ENCODE measurements at places on chromosomes 1 and 21. TPM values are rescaled to one million over a fixed set of nuclear protein-coding genes. Genes with fewer than 3 reads are reported as not detected.

ROR1 gene
- not detected for polyA plus RNA-seq

NBPF4 gene
- not detected for polyA plus RNA-seq

KRTAP21-2 gene
- polyA plus RNA-seq = not detected

ABCA4 gene
- polyA plus RNA-seq = not detected

TNFRSF8 gene
- not detected for polyA plus RNA-seq

CFHR4 gene
- not detected for polyA plus RNA-seq

CACNA1S gene
- polyA plus RNA-seq = not detected

DNA sequence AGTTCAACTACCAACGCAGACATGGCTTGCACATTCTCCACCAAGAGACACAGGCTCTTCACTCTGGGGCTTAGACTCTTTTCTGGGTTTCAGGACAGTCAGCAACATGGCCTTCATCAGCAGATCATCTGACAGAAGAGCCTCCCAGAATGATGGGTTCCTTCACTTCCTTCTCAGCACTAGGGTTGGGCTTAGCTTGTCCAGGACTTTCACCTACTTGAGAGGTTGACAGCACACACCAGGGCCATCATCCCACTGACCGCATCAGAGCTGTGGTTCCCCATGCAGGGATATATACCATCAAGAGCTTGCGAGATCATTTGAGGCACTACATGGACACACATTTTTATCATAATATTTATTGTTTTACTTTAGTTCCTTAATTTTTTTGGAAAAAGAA, 10.4 kb upstream of the NCF2 start:
- peaks cover 5% of the 10 kb centered on the region for H3K36me3 ChIP-seq
- no peak overlapping the region for H3K27ac ChIP-seq

GRCh38 chr1:154859151-154859785, 10.8 kb downstream of the KCNN3 start:
- H3K4me1 ChIP-seq = peaks cover under 1% of the 10 kb centered on the region
- no peaks in the 10 kb centered on the region for H3K27me3 ChIP-seq
- no peaks in the 10 kb centered on the region for H3K36me3 ChIP-seq
- H3K27ac ChIP-seq = no peak overlapping the region
- DNase-seq = no peak
- no peak overlapping the region for H3K4me3 ChIP-seq

- H3K4me1 ChIP-seq = peaks cover 21% of the 10 kb centered on the region
- H3K4me3 ChIP-seq = peak overlapping the region; percentile 89
- peaks cover 5% of the 10 kb centered on the region for H3K27me3 ChIP-seq
- no peak for DNase-seq
Measured at GRCh38 chr1:65266476-65266875, 42.9 kb upstream of the DNAJC6 start.

- no peak for DNase-seq
- H3K27me3 ChIP-seq = peaks cover 4% of the 10 kb centered on the region
- no peak overlapping the region for H3K4me3 ChIP-seq
- H3K36me3 ChIP-seq = no peaks in the 10 kb centered on the region
Measured at GRCh38 chr1:220734571-220735326, 13.4 kb upstream of the MTARC2 start.

- H3K4me3 ChIP-seq = no peak overlapping the region
- H3K4me1 ChIP-seq = peaks cover 2% of the 10 kb centered on the region
- peaks cover 3% of the 10 kb centered on the region for H3K36me3 ChIP-seq
- H3K27me3 ChIP-seq = no peaks in the 10 kb centered on the region
- DNase-seq = no peak
Measured at GRCh38 chr1:77263708-77264107, 18.1 kb upstream of the AK5 start.

GRCh38 chr1:248596615-248597014, 885 bp downstream of the OR2T10 start:
- peaks cover 3% of the 10 kb centered on the region for H3K4me1 ChIP-seq
- H3K36me3 ChIP-seq = no peaks in the 10 kb centered on the region
- H3K27ac ChIP-seq = no peak overlapping the region
- no peak for DNase-seq

GRCh38 chr1:8871539-8871935, 6.9 kb downstream of the ENO1 start:
- peaks cover 28% of the 10 kb centered on the region for H3K36me3 ChIP-seq
- no peak overlapping the region for H3K27ac ChIP-seq
- peak overlapping the region; percentile 4 for H3K4me3 ChIP-seq
- peak; percentile 29 for DNase-seq
- peaks cover 71% of the 10 kb centered on the region for H3K4me1 ChIP-seq
- no peaks in the 10 kb centered on the region for H3K27me3 ChIP-seq

DNA sequence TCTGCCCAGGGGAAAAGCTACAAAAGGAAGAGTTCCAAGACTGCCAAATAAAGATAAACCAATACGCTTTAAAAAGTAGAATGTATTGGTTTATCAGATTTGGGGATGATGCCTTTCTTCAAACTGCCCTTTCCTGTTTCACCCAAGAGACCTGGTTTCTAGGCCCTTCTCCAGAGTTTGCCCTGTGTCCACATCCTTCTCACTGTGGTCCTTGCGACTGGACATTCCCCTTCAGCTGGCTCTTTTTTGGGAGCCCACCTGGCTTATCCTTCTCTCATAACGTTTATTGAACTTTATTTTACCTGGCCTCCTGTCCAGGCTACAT, 490 bp upstream of the CZIB start:
- peaks cover 28% of the 10 kb centered on the region for H3K4me1 ChIP-seq
- peak overlapping the region; percentile 95 for H3K4me3 ChIP-seq
- H3K27ac ChIP-seq = peak overlapping the region; percentile 98
- no peak for DNase-seq

DNA sequence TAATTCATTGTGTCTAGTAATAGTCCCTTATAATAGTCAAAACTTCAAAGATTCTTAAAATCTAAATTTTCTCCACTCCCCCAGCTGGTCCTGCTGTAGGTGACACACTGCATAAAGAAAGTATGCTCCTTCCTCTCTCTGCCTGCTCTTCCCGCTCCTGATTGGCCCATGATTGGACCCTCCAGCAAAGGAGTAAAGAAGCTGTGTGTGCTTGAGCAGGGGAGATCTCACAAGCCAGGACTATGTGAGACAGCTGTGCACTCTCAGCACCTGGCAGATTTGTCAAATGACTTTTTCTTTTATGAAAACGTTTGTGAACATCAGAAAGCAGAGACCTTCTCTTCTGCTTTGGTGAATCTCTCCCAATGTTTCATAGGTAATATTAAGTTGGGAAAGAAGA, 274.8 kb upstream of the LYPLAL1 start:
- no peak overlapping the region for H3K27ac ChIP-seq
- no peak overlapping the region for H3K4me3 ChIP-seq
- no peaks in the 10 kb centered on the region for H3K4me1 ChIP-seq

DNA sequence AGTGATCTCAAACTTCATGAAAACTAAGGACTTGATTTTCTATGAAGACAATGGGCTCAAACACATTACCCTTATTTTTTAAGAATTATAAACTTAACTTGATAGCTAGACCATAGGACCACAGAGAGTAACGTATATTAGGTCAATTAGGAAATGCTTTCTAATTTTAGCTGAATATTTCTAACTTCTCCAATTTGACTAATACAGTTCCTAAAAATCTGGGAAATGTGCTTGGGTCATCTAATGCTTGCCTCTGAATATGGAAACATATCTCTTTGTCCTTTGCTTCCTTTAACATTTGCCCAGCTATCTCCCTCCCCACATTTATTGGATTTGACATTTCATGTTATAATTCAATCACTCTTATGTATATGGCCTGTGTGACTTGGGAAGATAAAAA, 141.4 kb downstream of the LHX8 start:
- H3K27ac ChIP-seq = no peak overlapping the region
- H3K4me3 ChIP-seq = no peak overlapping the region
- peaks cover 13% of the 10 kb centered on the region for H3K36me3 ChIP-seq
- no peaks in the 10 kb centered on the region for H3K4me1 ChIP-seq
- no peaks in the 10 kb centered on the region for H3K27me3 ChIP-seq

GRCh38 chr1:44532567-44532944, 127.5 kb downstream of the RNF220 start:
- DNase-seq = no peak
- no peaks in the 10 kb centered on the region for H3K4me1 ChIP-seq
- H3K27ac ChIP-seq = no peak overlapping the region
- H3K36me3 ChIP-seq = no peaks in the 10 kb centered on the region
- H3K27me3 ChIP-seq = peaks cover 2% of the 10 kb centered on the region
- no peak overlapping the region for H3K4me3 ChIP-seq

- DNase-seq = no peak
- no peak overlapping the region for H3K27ac ChIP-seq
- no peaks in the 10 kb centered on the region for H3K27me3 ChIP-seq
Measured at GRCh38 chr1:244027491-244028145, 23.5 kb upstream of the ZBTB18 start.

- no peak overlapping the region for H3K27ac ChIP-seq
- H3K36me3 ChIP-seq = peaks cover 12% of the 10 kb centered on the region
- H3K4me1 ChIP-seq = no peaks in the 10 kb centered on the region
- H3K27me3 ChIP-seq = peaks cover 12% of the 10 kb centered on the region
- H3K4me3 ChIP-seq = no peak overlapping the region
Measured at GRCh38 chr1:162475089-162475488, 22.5 kb upstream of the UHMK1 start.

DNA sequence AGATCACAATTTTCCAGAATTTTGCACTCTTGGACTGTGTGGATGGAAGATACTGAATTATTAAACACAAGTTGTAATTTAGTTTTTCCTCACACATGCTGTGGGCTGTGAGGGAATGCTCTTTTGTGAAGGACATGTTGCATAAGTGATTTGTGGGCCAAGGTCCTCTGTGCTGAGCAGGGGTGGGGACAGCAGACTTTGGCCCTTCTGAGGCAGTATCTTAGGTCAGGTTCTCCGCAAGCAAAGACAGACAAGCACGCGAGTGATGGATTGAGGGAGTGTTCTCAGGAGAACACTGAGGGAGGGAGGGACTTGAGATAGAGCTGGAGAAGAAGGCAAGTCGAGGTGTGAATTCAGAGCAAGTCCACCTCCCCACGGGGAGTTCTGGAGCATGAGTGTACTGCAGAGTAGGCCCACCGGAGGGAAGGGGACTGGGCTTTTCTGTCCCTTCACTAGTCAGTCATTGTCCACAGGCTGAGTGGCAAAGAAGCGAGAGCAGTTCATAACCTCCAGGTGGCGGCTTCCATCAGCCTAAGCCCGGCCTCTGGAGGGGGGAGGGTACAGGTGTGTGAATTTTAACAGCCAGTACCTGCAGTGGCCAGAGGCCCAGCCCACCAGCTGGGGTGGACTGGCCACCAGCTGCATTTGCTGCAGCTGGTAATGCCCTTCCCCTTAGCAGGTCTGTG, 19.1 kb upstream of the CD101 start:
- H3K36me3 ChIP-seq = no peaks in the 10 kb centered on the region
- no peak for DNase-seq
- H3K27me3 ChIP-seq = no peaks in the 10 kb centered on the region
- no peak overlapping the region for H3K4me3 ChIP-seq
- peaks cover 36% of the 10 kb centered on the region for H3K4me1 ChIP-seq

GRCh38 chr1:226581650-226582330, 33.2 kb downstream of the STUM start:
- DNase-seq = no peak
- H3K27me3 ChIP-seq = peaks cover 8% of the 10 kb centered on the region
- H3K4me1 ChIP-seq = no peaks in the 10 kb centered on the region
- no peaks in the 10 kb centered on the region for H3K36me3 ChIP-seq

DNA sequence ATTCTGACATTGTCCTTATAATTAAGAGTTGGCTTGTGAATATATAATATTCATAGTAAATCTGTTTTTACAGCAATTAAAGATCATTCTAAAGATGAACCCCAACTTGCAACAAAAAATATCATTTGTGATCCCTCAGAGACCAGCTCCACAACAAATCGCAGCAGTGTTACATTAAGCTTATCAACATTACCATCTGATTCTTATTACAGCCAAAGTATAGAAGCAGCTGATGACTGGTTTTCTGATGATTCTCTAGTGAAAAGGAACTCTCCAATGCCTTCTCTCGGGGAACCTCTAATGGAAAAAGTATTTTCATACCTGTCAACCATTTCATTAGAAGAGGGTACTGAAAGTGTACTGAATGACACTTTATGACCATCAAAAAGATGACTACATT, 45.4 kb downstream of the C1orf185 start:
- peaks cover 4% of the 10 kb centered on the region for H3K27me3 ChIP-seq
- H3K4me1 ChIP-seq = no peaks in the 10 kb centered on the region
- H3K36me3 ChIP-seq = no peaks in the 10 kb centered on the region
- no peak overlapping the region for H3K4me3 ChIP-seq
- no peak overlapping the region for H3K27ac ChIP-seq

DNA sequence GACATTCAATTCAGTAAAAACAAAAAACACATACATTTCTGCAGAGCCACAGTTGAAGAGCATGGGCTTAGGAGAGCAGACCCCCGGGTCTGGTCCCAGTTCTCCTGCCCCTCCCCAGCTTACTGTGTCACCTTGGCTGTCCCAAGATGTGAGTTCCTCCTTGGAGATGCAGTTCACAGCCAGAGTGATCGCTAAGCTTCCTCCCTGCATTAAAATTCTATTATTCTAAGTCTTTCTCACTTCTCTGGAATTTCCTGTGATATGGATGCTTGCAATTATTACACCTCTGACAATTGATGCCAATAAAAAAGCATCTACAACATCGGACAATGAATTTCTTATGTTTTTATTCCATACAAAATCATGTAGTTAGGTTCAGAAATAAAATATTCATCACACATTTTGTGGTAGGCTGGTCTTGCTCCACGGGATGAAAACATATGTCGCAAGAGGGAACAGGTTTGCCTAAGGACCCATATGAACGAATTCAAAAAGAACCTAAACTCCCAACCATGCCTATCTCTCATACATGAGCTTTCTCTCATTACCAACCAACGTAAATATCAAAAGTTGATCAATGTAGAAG, 328.5 kb upstream of the RUNX1 start:
- no peaks in the 10 kb centered on the region for H3K36me3 ChIP-seq
- no peak overlapping the region for H3K27ac ChIP-seq
- H3K4me1 ChIP-seq = no peaks in the 10 kb centered on the region

GRCh38 chr1:22817462-22817861, 106.8 kb downstream of the EPHB2 start:
- DNase-seq = no peak
- H3K4me3 ChIP-seq = no peak overlapping the region
- no peaks in the 10 kb centered on the region for H3K36me3 ChIP-seq
- H3K27me3 ChIP-seq = peaks cover 8% of the 10 kb centered on the region
- H3K27ac ChIP-seq = no peak overlapping the region

DNA sequence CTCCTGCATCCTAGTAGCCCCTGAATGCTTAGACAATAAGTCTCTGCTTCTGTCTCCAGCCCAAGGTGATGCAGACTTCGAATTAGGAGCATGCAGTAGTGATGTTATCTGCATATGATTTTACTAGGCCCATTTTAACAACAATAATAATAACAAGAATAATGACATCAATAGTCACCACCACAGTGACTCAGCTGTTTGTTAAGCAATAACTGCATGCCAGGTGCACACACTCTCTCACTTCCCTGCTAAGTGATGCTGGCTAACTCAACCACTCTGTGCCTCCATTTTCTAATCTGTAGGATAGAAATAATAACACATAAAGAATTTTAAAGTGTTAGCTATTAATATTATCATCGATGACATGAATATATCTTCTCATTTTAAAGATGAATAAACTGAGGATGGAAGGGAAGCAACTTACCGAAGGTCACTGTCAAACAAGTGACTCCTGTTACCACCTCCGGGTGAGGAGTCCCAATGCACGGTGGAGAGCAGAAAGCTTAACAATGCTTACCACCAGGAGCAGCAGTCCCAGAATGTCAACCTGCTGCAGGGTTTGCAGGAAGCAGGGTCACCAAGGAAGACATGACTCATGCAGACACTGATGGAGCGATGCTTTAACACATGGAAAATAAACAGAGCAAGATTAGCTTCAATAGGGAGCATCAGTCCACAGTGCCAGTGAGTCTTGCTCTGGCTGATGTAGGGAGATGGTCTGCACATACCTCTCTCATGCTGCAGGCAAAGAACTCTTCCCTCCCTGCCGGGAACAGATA, 290.2 kb downstream of the SPATA17 start:
- H3K27me3 ChIP-seq = peaks cover 16% of the 10 kb centered on the region
- no peak overlapping the region for H3K4me3 ChIP-seq
- H3K36me3 ChIP-seq = no peaks in the 10 kb centered on the region
- no peak for DNase-seq
- H3K4me1 ChIP-seq = no peaks in the 10 kb centered on the region

All from naive thymus-derived CD8-positive, alpha-beta T cell (primary cell).